ENCODE measurements at places on chromosomes 3 and 15.

DNA sequence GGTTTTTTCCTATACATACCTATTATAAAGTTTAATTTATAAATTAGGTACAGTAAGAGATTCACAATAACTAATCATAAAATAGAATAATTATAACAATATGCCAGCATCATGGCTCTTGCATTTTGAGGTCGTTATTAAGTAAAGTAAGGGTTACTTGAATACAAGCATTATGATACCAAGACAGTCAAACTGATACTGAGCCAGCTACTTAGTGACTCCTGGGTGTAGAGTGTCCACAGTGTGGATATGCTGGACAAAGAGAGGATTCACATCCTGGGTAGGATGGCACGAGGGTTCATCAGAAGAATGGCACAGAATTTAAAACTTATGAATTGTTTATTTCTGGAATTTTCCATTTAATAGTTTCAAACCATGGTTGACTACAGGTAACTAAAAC is 157.2 kb upstream of the IL12A start:
- DNase-seq: no peak

DNA sequence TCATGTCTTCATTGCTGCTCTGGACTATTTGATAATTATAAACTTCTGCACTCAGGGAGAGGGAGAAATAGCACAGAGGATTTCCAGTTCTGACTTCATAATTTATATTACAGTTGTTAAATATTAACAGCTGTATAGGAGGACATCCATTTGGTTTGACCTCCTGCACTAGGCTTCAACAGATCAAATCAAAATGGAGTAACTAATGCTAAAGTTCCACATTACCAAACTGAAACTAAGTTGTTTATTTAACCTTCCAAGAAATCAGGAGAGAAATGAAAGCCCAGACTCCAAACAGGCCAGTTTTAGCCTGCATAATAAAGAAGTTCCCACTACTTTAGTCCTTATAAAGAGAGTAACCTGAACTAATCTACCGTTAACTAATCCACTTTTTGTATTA is 4.6 kb downstream of the PLSCR2 start:
- DNase-seq: no peak

DNA sequence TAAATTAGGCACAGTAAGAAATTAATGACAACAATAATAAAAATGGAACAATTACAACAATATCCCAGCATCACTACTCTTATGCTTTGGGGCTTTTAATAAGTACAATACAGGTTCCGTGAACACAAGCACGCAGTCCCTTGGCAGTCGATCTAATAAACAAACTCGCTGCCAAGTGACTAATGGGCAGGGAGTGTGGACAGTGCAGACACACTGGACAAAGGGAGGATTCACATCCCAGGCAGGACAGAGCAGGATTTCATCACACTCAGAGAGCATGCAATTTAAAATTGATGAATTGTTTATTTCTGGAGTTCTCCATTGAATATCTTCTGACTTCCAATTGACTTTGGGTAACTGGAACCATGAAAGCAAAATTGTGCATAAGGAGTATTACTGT is 524.1 kb upstream of the CFAP20DC start:
- no peak for DNase-seq

DNA sequence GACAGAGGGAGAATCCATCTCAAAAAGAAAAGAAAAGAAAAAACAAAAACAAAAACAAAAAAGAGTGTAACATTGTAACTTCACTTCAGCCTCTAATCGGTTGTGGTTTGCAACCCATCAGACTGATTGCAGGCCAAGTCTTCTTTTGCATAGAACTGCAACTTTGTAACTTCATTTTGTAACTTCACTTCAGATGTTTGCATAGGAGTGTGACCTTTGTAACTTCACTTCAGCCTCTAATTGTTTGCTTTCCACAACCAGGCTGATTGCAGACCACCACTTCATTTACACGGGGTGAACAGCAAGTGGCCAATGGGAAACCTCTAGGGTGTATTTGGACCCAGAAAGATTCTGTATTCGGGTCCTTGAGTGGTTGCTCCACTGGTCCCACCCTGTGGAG is 79.1 kb upstream of the CHMP2B start:
- no peak for DNase-seq

- no peak for DNase-seq
Observed at GRCh38 chr15:92277776-92278175, 115.9 kb upstream of the ST8SIA2 start.

Data from activated T-helper 1 cell treated with anti-CD3 and anti-CD28 coated beads, Interleukin-2, amount 50 U/mL, for 16 hours (primary cell).